Non-pigmented ciliary epithelial cell (primary cell): ENCODE measurements at places on chromosomes 7 and 10.

DNA sequence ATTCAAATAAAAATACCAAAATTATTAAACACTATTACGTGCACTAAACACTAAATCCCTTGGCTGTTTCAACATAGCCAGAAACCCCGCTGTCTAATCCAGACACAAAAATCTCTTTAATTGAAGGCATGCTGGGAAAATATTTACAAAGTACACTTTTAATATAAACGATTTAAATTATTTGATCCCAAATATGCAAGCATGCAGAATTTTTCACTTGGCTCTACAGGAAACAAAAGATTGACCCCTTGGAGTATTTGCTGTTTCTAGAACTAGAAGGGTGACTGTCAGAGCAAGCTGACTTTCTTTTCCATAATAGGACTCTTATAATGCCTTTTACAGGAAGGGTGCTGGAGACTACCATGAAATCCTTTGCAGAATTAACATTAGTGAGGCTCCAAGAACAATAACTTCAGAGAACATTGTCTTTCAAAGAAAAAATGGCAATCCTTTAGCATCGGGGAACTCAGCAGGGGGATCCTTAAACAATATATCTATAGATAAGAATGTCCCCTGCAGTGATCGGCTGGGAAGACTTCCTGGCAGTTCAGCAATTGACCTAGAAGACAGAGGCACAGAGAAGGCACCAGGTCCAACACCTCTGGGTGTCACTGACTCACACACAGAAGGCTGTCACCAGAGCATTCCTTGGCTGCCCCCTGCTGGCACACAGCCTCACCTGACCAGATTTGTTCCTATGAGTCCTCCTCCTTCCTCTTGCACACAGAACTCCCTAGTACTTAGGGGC is 55.8 kb upstream of the MRLN start:
- peak; percentile 20 for DNase-seq

- no peak for DNase-seq
Measured at GRCh38 chr10:13512564-13512963, 16.2 kb downstream of the BEND7 start.

DNA sequence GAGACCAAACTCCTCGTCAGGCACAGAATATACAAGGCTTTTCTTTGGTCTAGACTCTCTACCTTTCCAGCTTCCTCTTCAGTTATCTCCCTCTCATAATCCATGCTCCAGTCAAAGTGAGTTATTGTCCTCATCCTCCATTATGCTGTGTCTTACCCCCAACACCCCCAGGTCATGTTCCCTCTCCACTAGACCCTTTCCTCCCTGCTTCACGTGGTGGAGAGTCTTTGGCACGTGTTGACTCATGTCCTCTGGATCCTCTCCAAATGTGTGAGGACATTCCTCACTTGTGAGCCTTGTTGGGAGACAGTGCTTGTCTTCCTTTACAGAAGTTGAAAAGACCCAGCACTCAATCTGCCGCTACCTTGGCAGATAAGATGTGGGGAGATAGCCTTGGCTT is 36.0 kb upstream of the DLD start:
- DNase-seq, result no peak

DNA sequence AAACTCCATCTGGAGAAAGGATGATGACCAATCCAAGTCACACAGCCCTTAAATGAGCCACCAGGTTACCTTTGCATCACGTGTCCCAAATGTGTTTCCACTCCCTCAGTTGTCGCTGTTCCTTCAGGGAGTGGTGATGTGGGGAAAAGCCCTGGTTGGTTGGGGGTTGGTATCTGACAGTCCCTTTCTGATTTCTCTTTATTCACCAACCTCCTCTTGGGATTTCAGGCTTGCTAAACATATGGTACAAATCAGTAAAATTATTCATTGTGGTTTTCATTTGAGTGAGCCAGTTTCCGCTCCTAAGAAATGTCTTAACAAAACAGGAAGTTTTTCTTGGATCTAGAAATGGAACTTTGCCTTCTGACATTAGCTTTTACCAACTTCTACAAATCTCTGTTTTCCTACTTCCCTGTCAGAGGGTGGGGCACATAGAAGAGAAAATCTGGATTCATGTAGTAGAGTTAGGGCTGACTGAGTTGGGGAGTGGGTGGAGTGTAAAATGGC is 40.0 kb upstream of the KMT2E start:
- no peak for DNase-seq

GRCh38 chr10:11014671-11015445 is 2.8 kb upstream of the CELF2 start:
- DNase-seq, result no peak

GRCh38 chr7:10845225-10845624 is 128.4 kb upstream of the PHF14 start:
- DNase-seq, result no peak

- no peak for DNase-seq
Measured at GRCh38 chr7:24732646-24733413, 24.4 kb downstream of the GSDME start.

DNA sequence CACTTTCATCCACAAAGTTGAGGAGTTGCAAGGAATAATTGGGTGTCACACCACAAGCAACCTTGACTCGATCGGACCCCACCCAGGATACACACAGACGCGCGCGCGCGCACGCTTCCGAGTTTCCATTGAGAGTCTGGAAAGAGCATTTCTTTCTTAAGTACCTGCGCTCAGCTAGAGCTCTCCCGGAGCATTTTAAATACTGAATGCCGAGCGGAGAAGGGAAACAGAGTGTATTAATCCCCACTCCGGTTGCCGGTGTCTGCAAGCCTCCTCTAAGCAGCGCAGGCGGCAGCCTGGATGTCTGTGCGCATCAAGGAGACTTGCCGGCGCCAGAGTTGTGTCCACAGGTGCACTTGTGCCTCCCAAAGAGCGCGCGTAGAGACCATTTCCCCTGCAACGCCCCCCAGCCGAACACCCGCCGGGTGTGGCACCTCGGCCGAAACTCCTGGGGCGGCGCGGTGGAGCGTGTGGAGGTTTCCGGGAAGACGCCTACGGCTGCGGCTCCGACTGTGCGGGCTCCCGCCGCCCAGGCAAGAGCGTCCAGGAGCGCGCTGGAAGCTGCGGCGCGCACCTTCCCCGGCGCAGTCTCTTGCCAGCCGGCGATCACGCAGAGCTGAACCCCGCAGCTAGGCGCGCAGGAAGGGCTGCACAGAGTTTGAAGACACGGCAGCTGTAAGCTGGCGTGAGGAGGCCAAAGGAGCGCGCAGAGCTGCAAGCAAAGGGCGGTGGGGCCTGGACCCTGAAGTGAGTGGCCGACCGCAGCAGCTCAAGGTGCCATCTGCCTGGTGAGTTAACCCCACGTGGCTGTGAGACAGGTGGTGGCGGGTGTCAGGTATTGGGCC is 1.1 kb upstream of the FEZF1 start:
- no peak for DNase-seq

- peak; percentile 75 for DNase-seq
Measured at GRCh38 chr10:119250641-119251314, 43.4 kb downstream of the GRK5 start.

DNA sequence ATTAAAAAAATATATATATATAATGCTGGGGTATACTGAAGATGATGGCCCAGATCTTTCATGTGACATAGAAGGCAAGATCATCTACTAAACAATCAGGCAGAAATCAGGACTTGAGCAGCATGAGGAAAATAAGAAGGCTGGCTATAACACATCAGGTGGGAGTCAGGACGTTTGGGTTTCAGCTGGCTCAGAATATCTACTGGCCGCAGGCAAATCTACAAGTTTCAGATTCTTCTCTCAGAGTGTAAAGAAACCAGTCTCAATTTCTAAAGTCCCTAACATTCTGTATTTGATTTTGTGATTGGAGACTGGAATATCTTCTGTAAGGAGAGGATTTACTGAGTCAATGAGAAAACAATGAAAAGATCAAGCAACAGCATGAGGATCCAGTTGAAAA is 37.7 kb upstream of the FAM3C start:
- no peak for DNase-seq

- no peak for DNase-seq
Measured at GRCh38 chr7:26863518-26864308, 677 bp downstream of the SKAP2 start.

DNA sequence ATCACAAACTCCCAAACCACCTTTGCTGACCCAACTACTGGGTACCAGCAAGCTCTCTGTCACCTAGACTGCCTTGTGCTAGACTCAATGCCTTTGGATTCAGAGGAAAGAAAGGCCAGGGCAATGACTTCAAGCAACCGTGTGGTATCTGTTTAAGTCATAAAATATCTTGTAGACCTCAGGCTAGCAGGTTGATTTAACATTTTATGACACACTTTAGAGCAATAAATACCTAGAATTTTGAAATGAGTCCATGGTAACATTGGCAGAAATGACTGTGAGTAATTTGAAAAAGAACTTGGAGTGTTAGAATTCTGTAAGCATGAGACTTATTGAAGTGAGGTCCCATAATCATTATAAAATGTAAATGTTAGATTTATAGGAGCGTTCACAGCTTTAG is 87.2 kb downstream of the TWIST1 start:
- no peak for DNase-seq

GRCh38 chr10:69953851-69954250 is 98.8 kb upstream of the MACROH2A2 start:
- no peak for DNase-seq

- DNase-seq, result no peak
Measured at GRCh38 chr10:3867454-3868270, 82.7 kb upstream of the KLF6 start.

DNA sequence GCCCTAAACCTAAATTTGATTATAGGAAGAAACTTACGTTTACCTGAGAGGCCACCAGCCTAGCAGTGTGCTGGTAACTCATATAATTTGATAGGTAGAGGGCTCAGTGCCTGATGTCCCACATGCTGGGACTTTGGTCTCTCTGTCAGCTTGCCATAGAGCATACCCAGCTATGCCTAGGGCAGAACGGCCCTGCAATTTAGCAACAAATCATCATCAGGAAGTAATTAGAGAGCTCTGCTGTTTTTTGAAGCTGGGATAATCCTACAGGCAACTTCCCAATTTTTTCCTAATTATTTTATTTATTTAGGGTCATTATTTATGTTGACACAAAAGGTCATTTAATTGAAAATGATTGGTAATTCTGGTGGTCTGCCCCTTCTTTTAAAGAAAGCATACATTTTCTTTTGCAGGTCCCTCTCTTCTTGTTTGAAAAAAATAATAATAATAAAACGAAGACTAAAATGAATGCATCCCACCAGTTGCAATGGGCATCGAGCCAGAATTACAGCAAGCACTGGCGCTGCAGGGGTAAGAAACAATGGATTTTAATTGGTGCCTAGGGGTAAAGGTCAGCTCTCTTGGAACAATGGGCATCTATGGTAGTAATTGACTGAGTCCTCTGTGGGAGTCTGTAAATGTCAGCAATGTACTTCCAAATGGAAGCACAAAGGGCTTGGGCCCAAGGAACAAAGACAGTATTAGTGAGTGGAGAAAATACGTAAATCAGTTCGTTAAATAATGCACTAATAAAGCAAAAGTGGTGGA is 348.0 kb downstream of the SORCS1 start:
- no peak for DNase-seq

- DNase-seq, result no peak
Measured at GRCh38 chr10:111954386-111954785, 229.2 kb downstream of the GPAM start.

- peak; percentile 55 for DNase-seq
Measured at GRCh38 chr10:9198611-9199010, 1144.1 kb downstream of the GATA3 start.

GRCh38 chr10:29120216-29120615 is 168.7 kb upstream of the LYZL1 start:
- DNase-seq, result peak; percentile 66

- no peak for DNase-seq
Measured at GRCh38 chr10:98748298-98748697, 301.6 kb upstream of the HPS1 start.

DNA sequence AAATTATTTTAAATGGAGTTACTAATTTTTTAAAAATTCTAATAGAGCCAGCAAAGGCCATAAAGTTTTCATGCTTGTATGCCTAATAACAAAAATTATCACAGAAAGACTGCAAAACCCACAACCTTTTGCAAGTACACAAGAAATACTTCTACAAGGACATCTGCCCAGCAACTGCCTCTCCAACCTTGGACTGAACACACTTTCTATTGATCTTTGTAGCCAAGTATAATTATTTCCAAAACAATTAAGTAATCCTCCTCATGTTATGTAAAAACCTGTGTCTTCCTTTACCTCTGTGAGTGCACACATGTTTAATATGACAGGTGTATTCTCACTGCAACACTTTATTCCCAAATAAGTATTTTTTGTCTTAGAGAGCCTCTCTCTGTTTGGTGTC is 16.6 kb upstream of the ACSM6 start:
- DNase-seq, result no peak

- DNase-seq, result no peak
Measured at GRCh38 chr7:156128496-156128895, 316.2 kb upstream of the SHH start.

- DNase-seq, result no peak
Measured at GRCh38 chr10:24505759-24506158, 217.9 kb downstream of the ARHGAP21 start.

- no peak for DNase-seq
Measured at GRCh38 chr7:61111-61510, 131.3 kb upstream of the FAM20C start.

- no peak for DNase-seq
Measured at GRCh38 chr7:112206991-112207592, 597 bp downstream of the ZNF277 start.

DNA sequence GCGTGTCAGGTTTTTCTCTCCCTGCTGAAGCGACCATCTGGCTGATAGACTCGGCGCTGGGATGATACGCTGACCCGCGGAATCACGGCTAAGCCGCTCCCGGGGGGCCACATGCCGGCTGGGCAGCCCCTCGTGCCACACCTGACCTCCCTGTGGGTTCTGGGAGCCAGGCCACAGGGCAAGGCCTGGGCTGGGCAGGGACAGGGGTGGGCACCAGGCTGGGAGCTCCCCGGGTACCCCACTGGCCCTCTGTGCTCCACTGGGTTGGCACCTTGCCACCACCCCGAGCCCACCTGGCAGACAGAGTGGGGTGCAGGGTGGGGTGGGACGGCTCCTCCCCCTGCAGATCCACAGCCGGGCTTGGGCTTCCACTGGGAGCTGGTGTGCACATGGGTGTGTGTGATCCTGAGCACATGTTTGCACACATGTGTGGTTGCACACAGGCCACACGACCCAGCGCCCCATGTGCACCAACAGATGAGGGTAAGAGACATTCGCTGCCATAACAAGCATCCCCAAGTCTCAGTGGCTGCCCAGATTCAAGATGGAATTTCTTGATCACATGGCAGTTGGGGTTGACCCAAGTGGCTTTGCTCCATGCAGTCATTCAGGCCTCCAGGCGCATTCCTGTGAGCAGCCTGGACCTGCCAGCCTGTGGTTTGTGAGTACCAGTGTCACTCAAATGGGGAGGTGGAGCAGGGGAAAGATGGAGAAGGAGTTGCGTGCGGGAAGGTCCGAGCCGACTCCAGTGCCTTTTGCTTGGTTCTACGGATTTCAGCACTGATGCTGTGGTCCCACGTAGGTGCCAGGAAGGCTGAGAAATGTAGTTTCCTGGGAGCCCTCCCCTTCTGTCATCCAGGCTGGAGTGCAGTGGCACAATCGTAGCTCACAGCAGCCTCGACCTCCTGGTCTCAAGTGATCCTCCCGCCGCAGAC is 79.7 kb downstream of the UNCX start:
- DNase-seq, result no peak

DNA sequence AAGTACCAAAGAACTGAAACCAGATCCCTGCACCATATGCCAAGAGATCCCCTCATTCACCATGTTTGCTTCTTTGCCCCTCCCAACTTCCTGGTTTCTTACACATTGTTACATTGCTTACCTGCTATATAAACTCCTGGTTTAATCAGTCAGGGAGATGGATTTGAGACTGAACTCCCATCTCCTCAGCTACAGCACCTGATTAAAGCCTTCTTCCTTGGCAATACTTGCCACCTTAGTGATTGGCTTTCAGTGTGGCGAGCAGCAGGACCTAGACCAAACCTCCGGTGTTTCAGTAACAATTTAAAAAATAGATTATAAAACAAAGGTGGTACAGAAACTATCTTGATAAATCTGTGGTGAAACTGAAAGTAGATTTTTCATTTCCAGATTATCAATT is 122.6 kb downstream of the ST7 start:
- no peak for DNase-seq
